ENCODE measurements at places on chromosomes 6 and 20. TPM values are rescaled to one million over a fixed set of nuclear protein-coding genes. Genes with fewer than 3 reads are reported as not detected.

DNA sequence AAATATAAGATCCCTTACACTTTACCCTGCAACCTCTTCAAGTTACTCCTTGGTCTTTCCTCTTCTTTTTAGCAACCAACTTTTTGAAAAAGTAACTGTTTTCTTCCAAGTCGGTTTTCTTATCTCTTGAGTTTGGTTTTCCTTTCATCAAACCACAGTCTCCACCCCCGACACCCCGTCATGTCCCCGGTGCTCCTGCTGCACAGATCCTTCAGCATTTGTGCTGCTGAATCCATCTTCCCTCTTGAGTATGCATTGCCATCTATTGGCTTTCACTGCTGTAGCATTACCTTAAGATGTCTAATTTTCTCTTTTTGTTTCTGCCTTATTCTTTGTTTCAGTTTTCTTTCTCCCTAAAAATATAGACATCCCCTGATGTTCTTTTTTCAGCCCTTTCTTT lies 11.9 kb upstream of the TNFRSF21 start:
- H3K27me3 ChIP-seq, result peaks cover 2% of the 10 kb centered on the region
- no peak overlapping the region for H3K27ac ChIP-seq

GRCh38 chr20:4613184-4613583 lies 108.5 kb upstream of the PRND start:
- no peaks in the 10 kb centered on the region for H3K36me3 ChIP-seq
- DNase-seq, result no peak
- no peak overlapping the region for H3K27ac ChIP-seq
- peaks cover 9% of the 10 kb centered on the region for H3K27me3 ChIP-seq
- H3K4me3 ChIP-seq, result no peak overlapping the region

Gene TNFRSF6B
- total RNA-seq, result 1.1 TPM

Gene DNAH8
- total RNA-seq, result under 0.01 TPM

Gene SLC17A3
- not detected for total RNA-seq

Data from IMR-90 (cell line).